G401 (cell line): ENCODE measurements at places on chromosomes 11 and 22. TPM values are rescaled to one million over a fixed set of nuclear protein-coding genes. Genes with fewer than 3 reads are reported as not detected.

DNA sequence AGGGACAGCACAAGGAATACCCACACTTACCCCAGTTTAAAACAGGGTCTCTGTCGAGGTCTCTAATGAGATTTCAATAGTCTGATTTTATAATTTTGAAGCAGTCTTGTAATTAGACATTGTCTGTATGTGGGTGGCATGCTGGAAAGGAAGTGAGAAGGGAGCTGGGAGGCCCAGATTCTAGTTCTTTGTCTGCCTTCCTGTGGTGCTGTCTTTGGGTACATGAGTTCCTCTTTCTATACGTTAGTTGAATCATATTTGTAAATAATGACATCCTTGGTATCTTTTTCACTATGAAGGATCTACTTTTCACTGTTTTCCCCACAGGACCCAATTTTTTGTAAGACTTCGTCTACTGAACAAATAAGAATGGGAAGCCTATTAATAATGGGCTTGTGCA lies 42.0 kb upstream of the TENM4 start:
- no peak for DNase-seq

- no peak for DNase-seq
These were observed 796 bp upstream of the YIF1A start for GRCh38 chr11:66289548-66290329.

- no peak for DNase-seq
These were observed 154.0 kb upstream of the TENM4 start for GRCh38 chr11:79594834-79595233.

DNA sequence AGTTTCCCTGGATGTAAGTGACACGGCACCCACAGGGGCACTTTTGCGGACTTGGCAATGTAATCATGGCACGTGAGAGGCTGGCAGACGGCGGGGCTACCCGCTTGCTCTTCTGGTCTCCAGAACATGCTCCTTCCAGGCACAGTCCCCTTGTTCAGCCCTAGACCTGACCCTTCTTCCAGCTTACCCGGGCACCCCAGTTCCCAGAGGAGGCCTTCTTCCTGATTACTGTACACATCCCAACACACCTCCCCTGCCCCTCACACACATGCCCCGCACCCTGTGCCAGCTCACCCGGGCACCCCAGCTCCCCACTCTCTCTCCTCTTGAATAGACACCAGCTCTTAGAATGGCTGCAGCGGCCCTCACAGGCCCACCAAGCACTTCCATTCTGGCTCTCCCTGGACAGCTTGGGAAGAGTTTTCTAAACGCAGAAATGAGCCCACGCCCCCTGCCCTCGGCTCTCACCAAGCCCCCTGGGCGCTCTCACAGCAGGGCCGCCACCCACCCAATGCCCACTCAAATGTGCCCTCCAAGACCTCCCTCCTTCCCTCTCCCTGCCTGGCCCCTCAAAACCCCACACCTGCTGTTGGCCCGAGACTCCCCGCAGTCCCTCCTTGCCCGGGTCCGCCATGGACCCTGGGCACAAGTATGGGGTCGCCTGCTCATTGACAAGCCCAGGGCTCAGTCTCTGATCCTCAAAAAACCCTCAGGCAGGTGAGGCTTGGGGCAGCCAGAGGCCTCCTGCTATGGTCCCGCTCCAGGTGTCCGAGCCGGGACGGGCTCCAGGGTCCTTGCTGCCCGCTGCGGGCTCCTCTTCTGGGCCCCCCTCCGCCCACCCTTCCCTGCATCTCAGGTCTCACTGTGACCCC lies 88.5 kb downstream of the WNT7B start:
- no peak for DNase-seq

- DNase-seq = no peak
These were observed 250.7 kb upstream of the ARHGAP20 start for GRCh38 chr11:110962921-110963320.

DNA sequence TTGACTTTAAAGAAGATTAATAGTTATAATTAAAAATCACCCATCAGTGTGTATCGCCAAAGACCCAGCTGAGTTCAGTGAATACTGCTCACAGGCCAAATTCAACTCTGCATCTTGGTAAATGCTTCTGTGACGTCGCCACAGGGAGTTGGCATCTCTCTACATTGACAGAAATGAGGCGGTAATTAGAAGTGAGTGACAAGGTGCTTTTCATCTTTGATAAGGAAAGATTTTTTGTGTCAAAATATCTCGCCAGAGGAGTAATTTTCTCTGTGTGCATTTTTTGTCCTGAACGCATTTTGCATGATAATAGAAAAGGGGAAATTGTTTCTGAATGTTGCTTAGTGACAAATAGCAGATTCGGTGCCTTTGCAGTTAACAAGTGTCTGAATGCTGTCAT lies 345.8 kb downstream of the CNTN5 start:
- DNase-seq = no peak

DNA sequence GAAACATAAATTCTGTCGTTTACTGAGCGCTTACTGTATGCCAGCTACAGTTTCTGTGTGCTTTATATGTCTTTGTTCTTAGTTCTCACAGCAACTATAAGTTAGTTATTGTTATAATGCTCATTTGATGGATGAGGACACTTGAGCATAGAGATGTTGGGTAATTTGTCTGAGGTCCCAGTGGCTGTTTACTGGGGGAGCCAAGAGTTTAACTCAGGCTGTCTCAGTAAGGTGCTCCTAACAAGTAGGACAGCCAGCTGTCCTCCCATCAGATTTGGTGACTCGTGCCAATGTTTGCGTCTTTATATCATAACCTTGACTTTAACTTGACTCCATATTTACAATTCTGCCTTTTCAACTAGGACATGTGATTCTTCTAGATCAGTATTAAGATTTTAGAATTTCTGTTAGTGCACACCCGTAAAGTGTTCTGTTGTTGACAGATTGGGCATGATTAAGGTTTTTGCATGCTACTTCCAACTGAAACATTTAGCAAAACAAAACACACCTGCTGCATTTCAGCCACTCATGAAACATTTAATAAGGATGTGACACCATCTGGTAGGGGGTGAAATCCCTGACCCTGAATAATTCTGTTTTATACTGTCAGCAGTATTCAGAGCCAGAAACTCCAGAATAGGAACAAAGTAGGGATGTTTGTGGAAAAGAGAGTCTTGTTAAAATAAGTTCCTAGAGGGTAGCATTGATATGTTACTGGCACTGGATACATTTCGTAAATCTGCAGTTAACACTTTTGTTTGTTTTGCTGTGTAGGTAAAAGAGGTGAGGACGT lies 1.9 kb downstream of the REXO2 start:
- DNase-seq = peak; percentile 41

DNA sequence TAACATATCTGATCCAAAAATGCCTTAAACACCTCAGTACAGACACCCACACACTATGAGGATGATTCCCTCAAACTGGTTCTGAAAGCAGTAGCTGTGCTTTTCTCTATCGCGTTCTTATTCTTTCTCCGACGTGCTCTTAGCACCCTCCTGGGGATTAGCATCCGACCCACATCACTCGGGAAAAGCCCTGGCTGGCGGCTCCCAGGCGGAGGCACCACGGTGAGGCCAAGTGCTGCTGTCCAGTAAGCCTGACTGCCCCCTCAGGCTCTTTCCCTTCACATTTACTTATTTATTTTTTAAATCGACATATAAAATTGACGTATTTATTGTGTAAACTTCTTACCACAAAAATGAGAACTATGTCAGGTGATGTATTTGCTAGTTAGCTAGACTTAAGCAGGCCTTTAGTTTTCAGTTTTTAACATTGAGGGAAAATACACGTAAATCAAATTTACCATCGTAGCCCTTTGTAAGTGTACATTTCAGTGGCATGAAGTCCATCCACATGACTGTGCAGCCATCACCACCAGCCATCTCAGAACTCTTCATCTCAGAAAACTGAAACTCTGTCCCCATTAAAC lies 19.2 kb downstream of the TBX1 start:
- DNase-seq = no peak

DNA sequence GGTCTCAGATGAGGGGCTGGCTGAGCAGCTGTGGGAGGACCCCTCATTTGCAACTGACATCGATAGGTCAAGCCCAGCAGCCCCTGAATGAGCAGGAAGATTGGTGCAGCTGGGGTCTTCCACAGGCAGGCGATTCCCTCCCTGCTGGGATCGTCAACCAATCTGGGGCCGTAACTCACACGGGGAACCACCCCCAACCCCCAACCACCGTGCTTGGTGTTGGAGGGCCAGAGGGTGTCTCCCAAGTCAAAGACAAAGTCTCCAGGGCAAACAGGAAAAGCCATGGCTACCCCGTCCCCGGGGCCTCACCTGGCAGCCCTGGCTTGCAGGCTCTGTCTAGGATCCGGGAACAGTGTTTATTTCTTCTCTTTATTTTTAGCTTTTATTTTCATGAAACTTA lies 26.9 kb upstream of the SCUBE1 start:
- DNase-seq = no peak

GRCh38 chr11:47564933-47565339 lies 463 bp upstream of the PTPMT1 start:
- DNase-seq = no peak

- DNase-seq = no peak
These were observed 5.7 kb downstream of the LRRC10B start for GRCh38 chr11:61514050-61514917.

DNA sequence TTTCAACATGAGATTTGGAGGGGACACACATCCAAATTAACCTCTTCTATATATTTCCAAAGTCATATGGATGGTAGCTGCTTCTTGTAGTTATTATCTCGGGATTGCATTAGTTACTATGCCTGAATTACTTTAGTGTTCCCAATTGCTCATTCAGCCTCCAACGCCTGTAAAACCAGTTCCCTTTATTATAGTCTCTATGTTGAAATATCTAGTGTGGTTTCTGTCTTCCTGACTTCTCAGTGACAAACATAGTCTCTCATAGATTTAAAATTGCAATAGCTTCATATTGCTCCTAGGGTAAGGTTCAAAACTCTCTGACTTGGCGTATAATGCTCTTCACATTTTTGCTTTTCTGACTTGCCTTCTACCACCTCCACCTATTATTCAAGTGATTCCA lies 366.4 kb downstream of the CASP12 start:
- DNase-seq = no peak

DNA sequence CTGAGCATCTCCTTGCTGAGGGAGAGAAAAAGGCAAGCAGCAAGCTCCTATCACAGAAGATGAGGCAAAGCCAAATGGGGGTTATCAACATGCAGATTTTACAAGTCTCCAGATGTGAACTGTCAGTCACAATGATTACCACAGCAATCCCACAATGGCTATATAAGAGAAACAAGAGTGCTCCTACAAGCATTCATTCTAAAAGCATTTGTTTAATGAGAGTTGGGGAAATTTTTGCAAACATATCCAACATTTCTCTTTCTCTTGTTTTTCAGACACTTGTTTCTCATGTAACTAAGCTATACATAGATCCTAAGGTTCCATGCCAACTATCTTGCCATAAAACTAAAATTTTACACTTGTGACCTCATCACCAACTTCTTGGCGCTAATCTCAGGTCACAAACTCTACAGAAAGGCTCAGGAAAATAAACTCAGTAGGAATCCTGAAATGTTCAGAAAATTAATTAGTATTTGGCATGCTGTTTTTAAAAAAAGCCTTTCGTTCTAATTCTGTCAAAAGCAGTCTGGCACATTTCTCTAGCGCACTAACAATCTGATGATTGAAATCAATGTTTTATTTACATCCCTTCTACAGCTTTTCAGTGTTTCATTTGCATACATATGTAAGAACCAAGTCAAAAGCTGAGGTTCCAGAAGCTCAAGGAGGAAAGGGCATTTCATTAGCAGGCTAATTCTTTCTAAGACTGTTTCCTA lies 199.5 kb downstream of the TTC28 start:
- no peak for DNase-seq

DNA sequence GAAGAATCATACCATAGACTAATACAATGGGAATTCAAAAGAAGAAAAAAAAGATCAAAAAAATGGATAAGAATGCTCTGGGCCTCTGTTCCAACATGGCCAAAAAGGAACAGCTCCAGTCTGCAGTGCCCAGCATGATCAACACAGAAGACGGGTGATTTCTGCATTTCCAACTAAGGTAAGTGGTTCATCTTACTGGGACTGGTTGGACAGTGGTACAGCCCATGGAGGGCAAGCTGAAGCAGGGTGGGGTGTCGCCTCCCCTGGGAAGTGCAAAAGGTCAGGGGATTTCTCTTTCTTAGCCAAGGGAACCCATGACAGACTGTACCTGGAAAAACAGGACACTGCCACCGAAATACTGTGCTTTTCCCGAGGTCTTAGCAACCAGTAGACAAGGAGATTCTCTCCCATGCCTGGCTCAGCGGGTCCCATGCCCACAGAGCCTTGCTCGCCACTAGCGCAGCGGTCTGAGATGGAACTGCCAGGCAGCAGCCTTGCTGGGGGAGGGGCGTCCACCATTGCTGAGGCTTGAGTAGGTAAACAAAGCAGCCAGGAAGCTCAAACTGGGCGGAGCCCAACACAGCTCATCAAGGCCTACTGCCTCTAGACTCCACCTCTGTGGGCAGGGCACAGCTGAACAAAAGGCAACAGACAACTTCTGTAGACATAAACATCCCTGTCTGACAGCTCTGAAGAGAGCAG lies 428.4 kb downstream of the MN1 start:
- no peak for DNase-seq

DNA sequence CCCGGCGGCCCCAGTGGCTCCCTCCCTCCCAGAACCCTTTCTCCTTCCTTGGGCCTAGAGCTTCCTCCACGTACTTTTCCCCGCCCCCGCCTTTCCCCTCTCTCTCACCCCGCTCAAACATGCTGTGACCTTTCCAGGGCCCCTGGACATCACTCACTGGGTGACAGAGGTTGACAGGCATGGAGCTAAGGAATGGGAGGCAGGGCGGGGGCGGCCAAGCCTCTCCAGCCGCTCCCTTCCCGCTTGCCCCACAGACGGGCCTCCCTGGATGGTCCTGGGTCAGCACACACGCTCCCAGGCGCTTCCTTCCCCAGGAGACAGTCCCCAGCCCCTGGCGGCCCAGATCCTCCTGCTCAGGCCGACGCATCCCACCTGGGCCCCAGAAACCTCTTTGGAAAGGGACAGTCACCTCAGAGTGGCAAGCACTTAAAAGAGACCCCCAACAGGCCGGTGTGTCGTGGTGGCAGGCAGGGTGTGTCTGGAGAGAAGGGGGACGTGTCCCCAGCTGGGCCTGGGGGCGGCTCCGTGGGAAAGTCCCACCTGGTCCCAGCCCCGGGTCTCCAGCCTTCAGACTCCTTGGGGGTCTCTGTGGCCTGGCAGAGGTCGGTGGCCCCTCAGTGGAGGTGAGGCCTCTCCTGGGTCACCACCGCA lies 8.8 kb downstream of the H19 start:
- DNase-seq = no peak

- no peak for DNase-seq
These were observed 45.2 kb downstream of the LGR4 start for GRCh38 chr11:27427183-27427980.

RBMXL2 gene
- not detected in 2 replicates for total RNA-seq

SEZ6L gene
- not detected in 2 replicates for total RNA-seq

SORL1 gene
- 0.14 TPM in 1 of 2 replicates, not detected in the other for total RNA-seq

IFITM5 gene
- not detected in 2 replicates for total RNA-seq

SLN gene
- total RNA-seq = not detected in 2 replicates

E2F8 gene
- 4.5 and 11.5 TPM in 2 replicates for total RNA-seq

PDGFB gene
- total RNA-seq = 5.0 and 17.1 TPM in 2 replicates
